Naive thymus-derived CD4-positive, alpha-beta T cell (primary cell): ENCODE measurements at places on chromosomes 6 and 20.
A peak's percentile ranks its signal among the peaks of the same experiment; 100 is the strongest.

DNA sequence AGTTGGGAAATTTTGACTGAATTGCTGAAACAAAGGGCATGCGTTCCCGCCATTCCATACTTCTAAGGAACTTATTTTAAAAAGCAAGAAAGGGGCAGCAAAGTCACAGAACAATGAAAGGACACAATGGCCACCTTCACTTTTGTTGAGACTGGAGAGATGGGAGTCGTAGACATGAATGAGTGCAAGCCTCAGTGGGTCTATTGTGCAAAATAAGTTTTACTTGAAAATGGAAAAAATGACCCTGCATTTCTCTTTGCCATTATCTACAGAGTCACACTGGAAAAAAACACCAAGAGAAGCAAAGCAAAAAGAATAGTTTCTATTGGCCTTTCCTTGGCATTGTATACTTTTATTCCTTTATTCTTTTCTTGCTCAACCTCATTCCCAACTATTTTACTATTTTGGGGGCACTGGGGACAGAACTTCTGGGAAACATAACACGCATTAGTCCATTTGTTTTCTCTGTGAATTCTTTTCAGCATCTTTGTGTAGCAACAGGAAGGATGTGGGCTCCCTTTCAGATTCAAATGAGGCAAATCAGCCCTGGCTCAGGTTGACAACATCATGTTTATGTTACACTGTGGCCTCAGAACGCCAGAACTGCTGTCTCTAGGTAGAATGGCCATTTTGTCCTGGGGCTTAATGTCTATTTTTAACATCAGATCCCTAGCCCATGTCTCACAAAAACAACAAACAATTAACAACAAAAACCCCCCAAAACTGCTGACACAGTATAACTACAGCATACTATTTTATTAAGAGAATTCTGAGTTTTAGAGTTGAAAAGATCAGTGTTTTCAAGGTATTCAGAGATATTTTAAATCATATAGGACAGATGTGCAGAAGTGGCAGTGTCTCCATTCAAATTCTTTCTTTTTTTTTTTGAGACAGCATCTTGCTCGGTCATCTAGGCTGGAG, 122.2 kb downstream of the FYN start:
- DNase-seq = peak; percentile 78

- no peak for DNase-seq
Observed at GRCh38 chr20:43183536-43184070, 6.1 kb downstream of the PTPRT start.

DNA sequence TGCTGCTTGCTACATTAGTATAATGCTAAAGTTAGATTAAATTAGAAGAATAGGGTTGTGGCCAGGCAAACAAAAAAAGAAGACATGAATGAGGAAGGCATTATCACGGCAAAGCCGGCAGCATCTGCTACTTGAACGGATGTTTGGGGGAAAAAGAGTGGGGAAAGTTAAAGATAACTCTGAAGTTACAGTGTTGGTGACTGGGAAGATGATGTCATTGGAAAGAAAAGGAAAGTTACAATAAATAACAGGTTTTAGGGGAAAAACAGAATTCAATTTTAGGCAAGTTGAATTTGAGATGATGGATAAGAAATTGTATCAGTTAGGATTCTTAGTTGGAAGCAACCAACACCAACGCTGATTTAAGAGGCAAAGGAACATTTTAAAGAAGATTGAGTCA, 74.2 kb upstream of the NRN1 start:
- no peak for DNase-seq

GRCh38 chr20:20289331-20289730, 78.6 kb upstream of the INSM1 start:
- DNase-seq = no peak

DNA sequence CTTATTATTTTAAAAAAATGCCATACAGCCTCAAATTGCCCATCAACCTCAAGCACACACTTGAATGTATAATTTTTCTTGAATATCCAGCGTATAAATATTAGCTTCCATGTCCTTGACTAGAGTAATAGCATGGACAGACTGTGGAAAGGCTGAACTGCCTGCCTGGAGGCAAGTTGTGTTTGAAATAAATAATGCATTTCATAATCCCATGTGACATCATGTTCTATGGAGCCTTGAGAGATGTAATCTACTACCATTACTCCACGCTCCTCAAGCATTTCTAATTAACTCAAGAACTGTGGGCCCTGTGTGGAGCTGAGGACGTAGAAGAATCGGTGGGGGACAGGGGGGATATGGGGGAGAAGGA, 94.2 kb downstream of the CDS2 start:
- DNase-seq = no peak

DNA sequence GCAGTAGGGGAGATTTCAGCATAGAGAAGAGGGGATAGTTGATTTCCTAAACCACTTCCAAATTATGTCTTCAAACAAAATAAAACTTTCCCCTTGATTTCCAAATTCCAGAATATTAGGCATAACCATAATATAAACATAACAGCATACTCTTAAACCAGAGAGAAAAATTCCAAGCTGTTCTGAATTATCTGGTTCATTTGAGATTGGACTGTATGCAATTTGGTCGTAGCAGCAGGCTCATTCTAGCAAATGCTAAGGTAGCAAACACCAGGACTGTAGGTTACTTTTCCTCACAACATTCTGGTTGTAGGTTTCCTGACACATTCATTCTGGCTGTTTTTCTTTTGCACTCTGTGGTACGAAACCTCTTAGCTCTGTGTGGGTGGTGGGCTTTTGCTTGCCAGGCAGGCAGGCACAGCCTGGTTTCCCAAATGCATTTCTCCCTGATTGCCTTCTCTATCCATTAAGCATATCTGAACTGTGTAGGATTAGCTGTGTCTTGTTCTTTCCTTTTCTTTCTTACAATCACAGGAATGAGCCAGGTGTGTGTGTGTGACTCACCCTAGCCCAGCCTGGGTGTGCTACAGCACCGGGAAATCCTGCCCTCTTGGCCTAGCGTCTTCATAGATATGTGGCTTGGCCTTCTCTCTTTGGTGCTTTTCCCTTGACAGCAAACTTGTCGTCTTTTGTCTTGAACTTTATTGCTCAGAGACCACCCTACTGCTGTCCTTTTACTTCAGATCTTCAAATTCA, 77.1 kb downstream of the JARID2 start:
- no peak for DNase-seq

DNA sequence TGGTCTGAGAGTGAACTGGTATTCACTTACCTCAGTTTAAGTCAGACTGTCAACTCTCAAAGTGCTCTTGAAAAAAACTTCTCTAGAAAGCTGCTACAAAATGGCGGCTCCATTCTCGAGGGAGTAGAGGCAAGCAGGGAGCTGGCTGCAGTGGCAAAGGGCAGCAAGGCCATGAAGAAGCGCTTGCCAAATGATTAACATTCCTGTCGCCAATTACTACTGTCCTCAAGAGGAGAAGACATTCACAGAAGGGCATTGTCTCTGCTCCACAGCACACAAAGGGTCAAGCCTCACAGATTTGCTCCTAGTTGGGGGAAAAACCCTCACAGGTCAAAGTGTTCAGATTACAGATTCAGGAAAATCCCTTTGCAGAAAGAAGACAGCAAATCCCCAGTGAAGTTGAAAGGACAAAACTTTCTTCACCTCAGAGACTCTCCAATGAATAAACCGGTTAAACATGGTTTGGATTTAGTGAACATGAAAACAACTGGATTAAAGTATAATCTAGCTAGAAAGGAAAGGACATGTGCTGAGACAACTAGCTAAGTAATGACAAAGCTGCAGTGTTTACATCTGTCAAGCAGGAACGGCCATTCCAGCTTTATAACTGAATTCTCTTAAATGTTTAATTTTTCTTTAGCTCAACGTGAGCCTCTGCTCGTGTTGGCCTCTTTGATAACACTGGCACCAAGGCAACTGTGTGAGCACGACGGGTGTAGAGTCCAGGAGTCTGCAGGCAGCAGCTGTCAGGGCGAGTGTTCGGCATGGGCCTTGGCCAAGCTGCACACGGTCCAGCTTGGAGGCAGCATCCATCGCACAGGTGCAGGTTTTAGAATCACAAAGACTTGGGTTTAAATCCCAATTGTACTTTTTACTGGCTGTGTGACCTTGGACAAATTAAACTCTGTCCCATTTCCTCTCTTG, 37.6 kb downstream of the NR2E1 start:
- no peak for DNase-seq

- no peak for DNase-seq
Observed at GRCh38 chr20:64265201-64265600, 9.7 kb downstream of the PCMTD2 start.

DNA sequence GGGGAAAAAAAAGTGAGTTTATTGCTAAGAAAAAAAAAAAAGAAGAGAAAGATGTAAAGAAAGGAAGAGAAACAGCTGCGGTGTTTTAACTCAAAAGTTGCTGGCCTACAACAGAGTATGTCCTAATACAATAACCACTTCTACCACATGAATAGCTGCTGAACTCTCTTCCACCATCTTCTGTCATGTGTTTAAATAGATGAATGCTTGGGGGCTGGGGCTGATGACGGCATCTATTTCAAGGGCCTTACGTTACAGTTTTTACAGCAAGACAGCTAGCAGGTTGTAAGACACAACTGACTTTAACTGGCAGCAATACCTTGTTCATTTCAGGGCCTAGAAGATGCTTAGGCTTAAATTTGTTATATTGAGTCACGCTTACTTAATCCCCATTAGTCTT, 50.4 kb downstream of the MAP3K7 start:
- no peak for DNase-seq

DNA sequence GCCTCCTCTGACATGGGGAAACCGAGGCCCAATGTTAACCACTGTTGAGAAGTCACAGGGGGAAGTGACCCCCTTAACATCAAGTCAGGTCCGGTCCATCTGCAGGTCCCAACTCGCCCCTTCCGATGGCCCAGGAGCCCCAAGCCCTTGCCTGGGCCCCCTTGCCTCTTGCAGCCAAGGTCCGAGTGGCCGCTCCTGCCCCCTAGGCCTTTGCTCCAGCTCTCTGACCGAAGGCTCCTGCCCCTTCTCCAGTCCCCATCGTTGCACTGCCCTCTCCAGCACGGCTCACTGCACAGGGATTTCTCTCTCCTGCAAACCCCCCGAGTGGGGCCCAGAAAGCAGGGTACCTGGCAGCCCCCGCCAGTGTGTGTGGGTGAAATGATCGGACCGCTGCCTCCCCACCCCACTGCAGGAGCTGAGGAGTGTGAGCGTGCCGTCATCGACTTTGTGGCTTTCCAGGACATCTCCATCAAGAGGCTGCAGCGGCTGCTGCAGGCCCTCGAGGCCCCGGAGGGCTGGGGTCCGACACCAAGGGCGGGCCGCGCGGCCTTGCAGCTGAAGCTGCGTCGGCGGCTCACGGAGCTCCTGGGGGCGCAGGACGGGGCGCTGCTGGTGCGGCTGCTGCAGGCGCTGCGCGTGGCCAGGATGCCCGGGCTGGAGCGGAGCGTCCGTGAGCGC, 1.6 kb downstream of the TNFRSF6B start:
- no peak for DNase-seq

DNA sequence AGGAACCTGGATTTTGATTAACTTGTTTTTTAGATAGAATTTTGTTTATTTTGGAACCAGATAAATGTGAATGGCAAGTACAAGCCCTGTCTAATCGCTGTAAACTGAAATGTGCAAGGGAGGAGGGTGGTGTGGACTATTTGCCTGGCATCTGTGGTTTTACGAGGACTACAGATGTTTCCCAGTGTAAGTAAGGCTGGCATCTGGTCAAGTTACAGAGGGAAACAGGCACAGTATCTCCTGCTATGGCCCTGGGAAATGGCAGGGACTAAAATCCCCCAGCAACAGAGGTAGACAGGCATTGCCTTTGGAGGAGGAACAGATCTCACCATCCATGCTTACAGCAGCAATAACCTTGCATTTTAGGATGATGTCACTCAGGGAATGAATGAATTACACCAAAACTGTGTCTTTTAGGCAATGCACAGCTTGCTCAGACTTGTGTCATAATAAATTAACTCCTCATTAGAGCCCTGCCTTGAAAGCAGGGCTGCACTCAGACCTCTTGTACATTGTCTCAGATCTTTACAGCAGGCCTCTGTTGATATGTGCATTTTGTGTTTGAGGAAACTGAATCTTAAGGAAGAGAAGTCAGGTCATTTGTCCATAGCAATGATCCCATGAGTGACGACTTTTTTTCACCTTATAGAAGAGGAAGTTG, 96.2 kb downstream of the TCP11 start:
- DNase-seq = no peak

DNA sequence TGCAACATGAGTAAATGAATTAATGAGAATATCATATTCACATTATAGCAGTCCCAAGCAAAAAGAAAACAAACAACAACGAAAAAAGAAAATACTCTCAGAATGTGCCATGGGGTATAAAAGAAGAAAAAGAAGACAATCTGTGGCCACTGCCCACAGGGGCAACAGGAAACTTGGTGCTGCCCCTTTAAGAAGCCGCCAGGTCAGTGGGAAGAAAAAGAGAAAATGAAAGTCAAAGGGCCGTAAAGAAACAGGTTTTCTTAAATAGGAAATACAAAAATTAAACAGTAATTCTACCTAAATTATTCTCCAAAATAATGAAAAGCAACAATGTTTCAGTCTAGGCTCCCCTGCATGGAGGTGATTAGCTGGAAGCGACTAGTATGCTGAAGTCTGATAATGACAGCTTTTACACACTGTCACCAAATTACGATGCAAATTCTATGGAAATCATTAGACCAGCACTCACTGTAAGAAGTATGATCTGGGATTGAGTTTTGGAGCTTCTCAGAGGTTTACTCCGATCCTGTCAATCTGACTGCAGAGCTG, 23.6 kb downstream of the GMDS start:
- no peak for DNase-seq

GRCh38 chr6:75842191-75842590, 93.2 kb downstream of the MYO6 start:
- DNase-seq = no peak

DNA sequence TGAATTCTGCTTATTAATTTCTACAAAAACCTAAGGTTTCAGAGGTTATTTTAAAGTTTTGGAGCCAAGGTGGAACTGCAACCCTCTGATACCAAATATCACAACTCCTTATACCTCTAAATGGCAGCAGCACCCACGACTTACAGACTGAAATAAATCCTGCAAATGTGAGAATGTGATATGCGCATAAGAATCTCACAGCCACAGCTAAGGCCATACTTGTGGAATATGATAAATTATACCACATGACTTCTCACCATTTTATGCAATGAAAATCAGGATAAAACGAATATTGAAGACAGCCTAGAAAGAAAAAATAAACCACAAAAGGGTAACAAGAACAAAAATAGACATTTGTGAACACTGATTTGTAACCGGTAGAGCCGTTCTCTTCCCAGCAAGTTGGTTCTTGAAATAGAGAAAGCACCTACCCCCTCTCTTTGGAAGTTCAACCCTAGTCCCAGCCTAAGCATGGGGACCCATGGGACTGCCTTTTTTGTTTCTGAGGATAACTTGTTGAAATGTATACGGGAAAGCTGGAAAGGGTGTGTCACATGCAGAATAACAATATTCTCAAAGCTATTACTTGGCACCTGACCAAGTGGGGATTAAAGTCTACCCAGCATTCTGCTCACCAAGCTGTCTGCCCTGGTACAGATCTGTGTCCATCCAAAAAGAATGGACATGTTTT, 47.1 kb upstream of the MCM9 start:
- no peak for DNase-seq

DNA sequence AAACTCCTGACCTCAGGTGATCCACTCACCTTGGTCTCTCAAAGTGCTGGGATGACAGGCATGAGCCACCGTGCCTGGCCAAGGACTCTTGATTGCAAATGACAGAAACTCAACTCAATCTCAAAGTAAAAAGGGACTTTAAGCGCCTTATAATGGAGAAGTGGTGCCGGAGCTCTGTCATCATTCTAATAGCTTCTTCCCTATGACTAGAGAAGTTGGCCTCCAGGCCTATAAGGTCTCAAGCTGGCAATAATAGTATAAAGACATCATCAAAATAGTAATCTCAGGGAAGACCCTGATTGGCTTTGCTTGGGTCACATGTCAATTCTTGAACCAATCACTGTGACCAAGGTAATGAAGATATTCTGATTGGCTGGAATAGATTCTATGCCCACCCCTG, 8.5 kb upstream of the KIAA1755 start:
- no peak for DNase-seq
